Astrocyte (in vitro differentiated cells and primary cell): ENCODE measurements at places on chromosomes 2 and 18.

GRCh38 chr18:524466-524865, 24.0 kb upstream of the COLEC12 start:
- DNase-seq: peak; percentile 80

DNA sequence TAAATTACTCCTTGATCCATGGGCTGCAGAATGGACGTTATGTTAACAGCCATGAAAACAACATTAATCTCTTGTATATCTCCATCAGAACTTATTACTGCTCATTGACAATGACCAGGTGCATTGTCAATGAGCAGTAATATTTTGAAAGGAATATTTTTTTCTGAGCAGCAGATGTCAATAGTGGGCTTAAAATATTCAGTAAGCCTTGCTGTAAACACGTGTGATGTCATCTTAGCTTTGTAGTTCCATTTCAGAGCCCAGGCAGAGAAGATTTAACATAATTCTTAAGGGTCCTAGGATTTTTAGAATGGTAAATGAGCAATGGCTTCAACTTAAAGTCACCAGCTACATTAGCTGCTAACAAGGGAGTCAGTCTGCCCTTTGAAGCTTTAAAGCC, 26.6 kb downstream of the CFAP210 start:
- DNase-seq: no peak

- no peak for DNase-seq
Measured at GRCh38 chr2:227739351-227739750, 6.3 kb upstream of the SCYGR8 start.

DNA sequence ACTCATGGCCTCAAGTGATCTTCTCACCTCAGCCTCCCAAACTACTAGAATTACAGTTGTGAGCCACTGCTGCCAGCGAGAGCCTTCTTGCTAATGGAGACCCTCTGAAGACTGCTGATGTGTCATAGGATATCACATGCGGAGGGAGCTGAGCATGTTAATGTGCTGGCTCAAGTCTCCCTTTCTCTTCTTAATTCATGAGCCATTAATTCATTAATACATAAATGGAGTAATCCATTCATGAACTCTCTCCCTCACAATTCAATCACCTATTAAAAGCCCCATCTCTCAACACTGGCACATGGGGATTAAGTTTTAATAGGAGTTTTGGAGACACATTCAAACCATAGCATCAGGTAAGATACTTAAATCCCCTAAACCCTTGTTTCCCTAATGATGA, 54.8 kb downstream of the SYT4 start:
- DNase-seq: no peak
